ENCODE measurements at places on chromosomes 3 and 15. TPM values are rescaled to one million over a fixed set of nuclear protein-coding genes. Genes with fewer than 3 reads are reported as not detected.

CHRM5 gene
- not detected for total RNA-seq

ARPIN gene
- total RNA-seq, result 12.7 TPM

ARHGEF26 gene
- 5.5 TPM for total RNA-seq

XIRP1 gene
- not detected for total RNA-seq

ZDHHC19 gene
- not detected for total RNA-seq

MOBP gene
- not detected for total RNA-seq

IGDCC3 gene
- not detected for total RNA-seq

Data from subcutaneous preadipocyte (primary cell).